ENCODE measurements at places on chromosomes 3 and 15.

- DNase-seq: no peak
Measured at GRCh38 chr15:42507514-42507913, 12.1 kb downstream of the SNAP23 start.

DNA sequence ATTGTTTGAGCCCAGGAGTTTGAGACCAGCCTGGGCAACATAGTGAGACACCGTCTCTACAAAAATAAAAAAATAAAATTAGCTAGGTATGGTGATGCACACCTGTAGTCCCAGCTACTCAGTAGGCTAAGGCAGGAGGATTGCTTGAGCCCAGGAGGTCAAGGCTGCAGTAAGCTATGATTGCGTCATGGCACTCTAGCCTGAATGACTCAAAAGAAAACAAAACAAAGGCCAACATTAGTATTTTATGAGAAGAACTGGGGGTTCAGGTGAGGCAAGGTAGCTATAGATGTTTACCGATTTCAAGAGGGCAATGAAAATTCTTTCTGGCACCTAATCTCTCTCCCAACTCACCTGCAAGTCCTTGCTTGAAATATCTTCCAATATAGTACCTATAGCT is 77.2 kb downstream of the GREM1 start:
- DNase-seq: no peak

DNA sequence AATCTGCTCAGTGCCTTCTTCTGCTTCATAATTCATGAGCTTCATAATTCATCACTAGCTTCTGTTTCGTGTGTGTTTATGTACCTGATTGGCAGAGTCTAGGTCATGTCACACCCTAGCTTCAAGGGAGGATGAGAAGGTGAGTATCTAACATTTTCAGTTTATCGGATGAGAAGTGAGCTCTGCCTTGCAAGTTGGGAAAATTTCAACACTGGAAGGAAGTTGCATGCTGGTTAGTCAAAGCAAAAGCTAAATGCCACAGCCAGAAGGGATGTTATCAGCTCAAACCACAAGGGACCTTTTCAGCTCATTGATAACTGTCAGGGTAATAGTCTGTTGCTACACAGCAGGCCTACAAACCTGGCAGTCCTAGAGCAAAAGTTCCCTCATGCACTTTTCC is 7.3 kb upstream of the TNFSF10 start:
- no peak for DNase-seq

GRCh38 chr3:16618721-16619120 is 13.5 kb upstream of the DAZL start:
- no peak for DNase-seq

DNA sequence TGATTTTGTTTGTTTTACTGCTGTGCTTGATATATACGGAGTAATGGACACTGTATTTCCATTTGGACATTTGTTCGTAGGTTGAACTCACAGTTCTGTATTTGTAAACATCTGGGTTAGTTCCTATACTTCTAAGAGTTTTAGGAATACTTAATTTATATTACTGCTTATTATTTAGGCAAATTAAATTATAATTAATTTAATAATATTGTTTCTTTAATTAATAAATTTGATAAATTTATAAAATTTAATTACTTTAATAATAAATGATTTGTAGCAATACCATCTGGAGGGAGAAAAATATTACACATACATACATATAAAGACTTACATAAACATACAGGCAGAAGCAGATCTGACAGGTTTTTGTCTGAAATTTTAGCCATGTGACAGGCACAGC is 14.5 kb upstream of the B4GALT4 start:
- DNase-seq: no peak

DNA sequence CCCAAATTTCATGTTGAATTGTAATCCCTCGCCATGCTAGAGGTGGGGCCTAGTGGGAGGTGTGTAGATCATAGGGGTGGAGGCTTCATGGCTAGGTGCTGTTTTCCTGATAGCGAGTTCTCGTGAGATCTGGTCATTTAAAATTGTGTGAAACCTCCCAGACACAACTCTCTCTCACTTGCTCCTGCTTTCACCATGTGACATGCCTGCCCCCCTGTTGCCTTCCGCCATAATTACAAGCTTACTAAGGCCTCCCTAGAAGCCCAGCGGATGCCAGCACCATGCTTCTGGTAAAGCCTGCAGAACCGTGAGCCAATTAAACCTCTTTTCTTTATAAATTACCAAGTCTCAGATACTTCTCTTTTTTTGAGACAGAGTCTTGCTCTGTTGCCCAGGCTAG is 36.0 kb downstream of the CCDC54 start:
- no peak for DNase-seq

GRCh38 chr3:23254282-23254681 is 51.2 kb downstream of the UBE2E2 start:
- DNase-seq: no peak

DNA sequence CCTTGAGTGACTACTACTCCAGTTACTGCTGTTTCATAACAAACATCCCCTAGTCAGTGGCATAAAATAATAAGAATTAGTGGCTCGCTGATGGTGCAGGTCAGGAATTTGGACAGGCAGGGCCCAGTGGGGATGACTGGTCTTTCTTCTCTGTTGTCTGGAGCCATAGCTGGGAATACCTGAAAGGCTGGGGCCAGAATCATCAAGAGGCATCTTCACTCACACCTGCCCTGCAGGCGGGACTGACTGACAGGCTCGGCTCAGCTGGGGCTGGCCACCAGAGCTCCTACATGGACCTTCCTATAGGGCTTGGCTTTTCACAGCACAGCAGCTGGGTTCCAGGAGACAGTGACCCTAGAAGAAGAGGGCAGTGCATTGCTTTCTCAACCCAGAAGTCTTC is 148.8 kb upstream of the ATP10A start:
- DNase-seq: no peak

DNA sequence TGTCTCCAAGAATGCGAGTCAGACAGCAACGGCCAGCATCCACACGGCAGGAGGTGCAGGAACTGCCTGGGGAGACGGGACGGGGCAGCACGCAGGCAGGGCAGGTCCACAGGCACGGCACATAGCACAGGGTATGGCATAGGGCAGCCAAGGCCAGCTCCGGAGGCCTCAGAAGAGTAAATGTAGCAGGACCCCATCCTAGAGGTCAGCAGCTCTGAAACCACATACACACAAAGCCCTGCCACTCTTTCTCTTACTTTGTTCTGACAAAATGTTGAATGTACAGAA is 26.9 kb downstream of the ZXDC start:
- DNase-seq: no peak

GRCh38 chr15:91566141-91566540 is 287.4 kb upstream of the SLCO3A1 start:
- DNase-seq: no peak

DNA sequence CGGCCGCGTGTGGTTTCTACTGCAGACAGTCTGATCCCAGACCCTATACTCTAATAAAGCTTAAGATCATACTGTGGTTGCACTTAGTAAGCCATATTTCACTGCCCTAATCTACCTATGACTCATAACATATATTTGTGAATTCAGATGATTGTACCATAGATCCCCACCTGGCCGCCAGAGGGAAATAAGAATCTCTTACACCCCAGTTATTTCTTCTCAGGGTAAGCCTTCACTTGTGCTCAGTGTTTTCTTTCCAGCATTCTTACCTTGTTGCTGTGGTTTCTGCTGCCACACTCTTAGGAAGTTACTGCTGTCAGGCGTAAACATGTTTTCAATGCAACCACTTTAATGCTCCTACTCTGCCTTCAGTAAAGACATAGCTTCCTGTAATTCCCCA is 105.9 kb downstream of the B3GALNT1 start:
- no peak for DNase-seq

- DNase-seq: no peak
Measured at GRCh38 chr15:89669941-89670340, 9.2 kb downstream of the PLIN1 start.
